CD8-positive, alpha-beta memory T cell (primary cell): ENCODE measurements at places on chromosomes 11 and 22. TPM values are rescaled to one million over a fixed set of nuclear protein-coding genes. Genes with fewer than 3 reads are reported as not detected.

Gene TRIM44
- 40.4 TPM for polyA plus RNA-seq

Gene BTG4
- not detected for polyA plus RNA-seq

Gene EIF3D
- polyA plus RNA-seq = 140 TPM

Gene AIFM3
- not detected for polyA plus RNA-seq

Gene CCDC117
- polyA plus RNA-seq = 11.2 TPM

Gene IFITM10
- polyA plus RNA-seq = 0.10 TPM

Gene OR51E1
- not detected for polyA plus RNA-seq

Gene OR52I1
- polyA plus RNA-seq = not detected

Gene NEFH
- polyA plus RNA-seq = 1.6 TPM

Gene ADAMTS15
- polyA plus RNA-seq = not detected

Gene RASD2
- polyA plus RNA-seq = not detected
